SK-N-DZ (cell line): ENCODE measurements at places on chromosomes 3 and 15.
A peak's percentile ranks its signal among the peaks of the same experiment; 100 is the strongest.

DNA sequence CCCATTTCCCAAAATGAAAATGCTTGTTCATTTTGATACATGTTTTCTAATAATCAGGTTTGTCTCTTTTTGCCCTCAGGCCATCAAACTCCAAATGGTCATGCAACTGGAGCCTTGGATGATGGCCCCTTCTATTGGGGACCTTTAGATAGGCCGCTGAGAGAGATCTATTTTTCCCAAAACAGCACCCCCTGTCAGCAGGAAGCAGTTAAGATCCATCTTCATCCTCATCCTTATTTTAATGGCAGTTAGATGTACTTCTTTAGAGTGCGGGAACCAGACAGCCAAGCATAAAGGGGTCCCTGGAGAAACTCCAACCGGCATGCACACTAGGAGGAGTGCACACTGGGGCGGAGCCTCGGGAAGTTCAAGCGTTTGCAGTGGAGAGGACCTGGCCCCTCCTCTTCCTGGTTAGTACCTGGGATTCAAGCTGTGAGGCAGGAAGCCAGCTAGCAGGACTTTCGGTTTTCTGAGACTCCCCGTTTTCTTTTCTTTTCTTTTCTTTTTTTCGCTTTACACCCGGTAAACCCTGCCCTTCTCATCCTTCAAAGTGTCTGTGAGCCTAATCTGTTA, 31.9 kb upstream of the STRIT1 start:
- DNase-seq = peak; percentile 28

GRCh38 chr3:134517791-134518190, 31.9 kb downstream of the CEP63 start:
- DNase-seq = no peak

- no peak for DNase-seq
These were observed 380.9 kb upstream of the RARB start for GRCh38 chr3:25046911-25047771.

GRCh38 chr3:158717576-158717975, 14.7 kb downstream of the RARRES1 start:
- DNase-seq = no peak

DNA sequence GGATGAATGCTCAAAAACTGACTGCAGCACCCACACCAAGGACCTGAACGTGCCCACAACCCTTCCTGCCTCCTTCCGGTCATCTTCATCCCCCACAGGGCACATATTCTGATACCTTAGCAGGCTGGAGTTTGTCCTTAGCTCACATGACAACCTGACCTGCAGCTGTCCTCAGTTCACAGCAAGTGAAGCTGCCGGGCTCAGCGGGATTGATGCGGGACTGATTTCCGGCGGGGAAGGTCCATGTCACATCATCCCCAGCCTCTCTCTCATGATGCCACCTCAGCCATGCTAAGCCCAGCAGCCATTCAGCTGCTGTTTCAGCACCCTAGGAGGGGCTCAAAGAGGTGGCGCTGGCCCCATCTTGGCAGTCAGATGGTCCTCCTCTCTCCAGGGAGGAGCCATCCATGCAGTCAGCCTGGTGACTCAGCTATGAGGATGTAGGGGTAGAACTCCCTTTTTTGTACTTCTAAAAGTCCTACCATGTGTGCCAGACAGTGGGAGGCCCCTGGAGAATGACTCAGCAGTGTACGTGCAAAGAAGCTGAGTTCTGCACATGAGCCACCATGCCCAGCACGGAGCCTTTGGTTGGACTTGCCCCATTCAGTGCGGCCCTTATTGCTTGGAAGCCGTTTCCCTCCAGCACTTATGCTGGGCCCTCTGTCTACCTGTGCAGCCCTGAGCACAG, 9.5 kb downstream of the CA12 start:
- no peak for DNase-seq

GRCh38 chr3:114043205-114043604, 13.1 kb downstream of the CCDC191 start:
- DNase-seq = no peak

DNA sequence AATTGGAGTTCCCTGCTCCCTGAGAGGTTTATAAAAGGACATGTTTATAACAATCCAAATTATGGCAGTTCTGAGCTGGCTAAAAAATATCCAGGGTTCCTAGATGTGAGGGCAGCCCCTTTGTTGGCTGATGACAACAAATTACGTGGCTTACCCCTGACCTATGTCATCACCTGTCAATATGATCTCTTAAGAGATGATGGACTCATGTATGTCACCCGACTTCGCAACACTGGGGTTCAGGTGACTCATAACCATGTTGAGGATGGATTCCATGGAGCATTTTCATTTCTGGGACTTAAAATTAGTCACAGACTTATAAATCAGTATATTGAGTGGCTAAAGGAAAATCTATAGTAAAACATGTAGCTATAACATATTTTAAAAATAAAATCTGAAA, 13.9 kb downstream of the AADAC start:
- no peak for DNase-seq

GRCh38 chr15:35013370-35013769, 25.3 kb upstream of the ZNF770 start:
- DNase-seq = no peak

DNA sequence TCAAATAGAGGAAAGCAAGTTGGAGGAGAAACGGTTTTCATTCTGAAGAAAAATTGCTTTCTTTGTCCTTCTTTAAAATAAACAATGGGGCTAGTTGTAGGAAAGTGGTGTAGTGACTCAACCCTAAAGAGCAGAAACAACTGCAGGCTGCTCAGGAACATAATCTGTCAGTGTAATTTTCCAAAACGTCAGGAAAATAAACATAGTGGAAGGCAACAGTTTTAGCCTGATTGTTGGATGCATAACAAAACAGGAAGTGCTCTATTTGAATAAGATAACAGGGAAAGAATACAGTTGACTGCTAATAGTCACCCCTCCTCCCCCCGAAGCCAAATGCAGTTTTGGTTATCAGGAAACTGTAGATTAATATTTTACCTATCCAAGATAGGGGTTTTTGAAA, 167.6 kb downstream of the ECT2 start:
- DNase-seq = no peak

GRCh38 chr3:196544491-196544992, 23.8 kb downstream of the WDR53 start:
- DNase-seq = no peak

GRCh38 chr3:77362936-77363335, 323.0 kb downstream of the ROBO2 start:
- no peak for DNase-seq
